ENCODE measurements at places on chromosomes 3 and 15.

DNA sequence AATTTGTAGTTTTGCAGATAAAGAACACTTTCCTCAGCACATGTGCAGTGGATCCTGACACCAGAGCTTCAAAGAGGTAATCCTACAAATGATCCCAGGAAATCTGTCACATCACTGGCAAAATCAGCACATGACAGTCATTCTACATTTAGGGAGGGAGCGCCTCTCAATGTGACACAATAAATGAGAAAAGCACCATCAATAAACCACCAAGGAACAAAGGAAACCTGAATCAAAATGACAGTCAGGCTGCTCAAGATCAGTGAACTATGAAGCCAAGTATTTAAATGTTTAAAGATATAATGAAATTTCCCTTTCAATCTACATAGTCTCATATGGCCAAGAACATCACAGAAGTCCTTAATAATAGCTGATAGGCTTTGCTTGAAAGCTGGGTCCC, 119.5 kb downstream of the LRRN1 start:
- DNase-seq: no peak

DNA sequence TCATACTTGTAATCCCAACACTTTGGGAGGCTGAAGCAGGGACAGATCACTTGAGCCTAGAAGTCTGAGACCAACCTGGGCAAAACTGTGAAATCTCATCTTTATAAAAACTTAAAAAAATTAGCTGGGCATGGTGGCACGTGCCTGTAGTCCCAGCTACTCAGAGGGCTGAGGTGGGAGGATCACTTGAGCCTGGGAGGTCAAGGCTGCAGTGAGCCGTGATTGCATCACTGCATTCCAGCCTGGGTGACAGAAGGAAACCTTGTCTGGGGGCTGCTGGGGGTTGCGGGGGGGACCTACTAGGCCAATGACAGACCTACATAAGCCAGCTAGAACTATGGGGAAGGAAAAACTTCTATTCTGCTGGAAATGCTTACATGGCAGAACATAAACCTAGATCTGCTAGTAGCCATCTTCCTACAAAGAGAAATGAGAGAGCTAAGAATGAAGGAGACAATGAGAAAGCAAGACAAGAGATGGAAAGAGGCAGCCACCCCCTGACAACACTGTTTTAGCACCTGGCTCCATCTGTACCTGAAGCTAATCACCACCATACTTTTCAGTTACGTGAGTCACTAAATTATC, 23.9 kb downstream of the FOXP1 start:
- no peak for DNase-seq

DNA sequence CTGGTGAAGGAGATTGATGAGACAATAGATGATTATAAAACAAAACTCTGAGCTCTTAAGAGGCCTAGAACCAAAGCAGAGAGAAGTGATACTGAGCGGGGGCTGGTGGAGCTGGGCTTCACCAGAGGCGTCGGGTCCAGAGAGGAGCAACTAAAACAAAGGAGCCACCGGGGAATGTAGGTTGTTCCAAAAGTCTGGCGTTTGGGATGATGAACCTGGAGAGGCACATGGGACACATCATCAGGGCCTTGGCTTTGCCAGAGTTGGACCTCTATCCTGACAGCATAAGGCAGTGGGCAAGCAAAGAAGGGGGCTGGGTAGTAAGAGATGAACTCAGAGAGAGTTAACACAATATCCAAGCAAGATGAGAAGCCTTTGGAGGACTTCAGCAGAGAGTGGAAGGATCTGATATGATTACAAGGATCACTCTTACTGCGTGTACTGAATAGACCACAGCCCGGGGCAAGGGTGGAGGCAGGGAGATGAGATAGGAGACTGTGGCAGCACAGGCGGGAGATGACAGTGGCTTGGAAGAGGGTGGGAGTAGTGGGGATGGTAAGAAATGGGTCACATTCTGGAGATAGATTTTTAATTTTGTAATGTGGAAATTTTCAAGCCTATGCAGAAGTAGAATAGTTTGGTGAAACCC, 36.0 kb upstream of the RASA2 start:
- DNase-seq: no peak

DNA sequence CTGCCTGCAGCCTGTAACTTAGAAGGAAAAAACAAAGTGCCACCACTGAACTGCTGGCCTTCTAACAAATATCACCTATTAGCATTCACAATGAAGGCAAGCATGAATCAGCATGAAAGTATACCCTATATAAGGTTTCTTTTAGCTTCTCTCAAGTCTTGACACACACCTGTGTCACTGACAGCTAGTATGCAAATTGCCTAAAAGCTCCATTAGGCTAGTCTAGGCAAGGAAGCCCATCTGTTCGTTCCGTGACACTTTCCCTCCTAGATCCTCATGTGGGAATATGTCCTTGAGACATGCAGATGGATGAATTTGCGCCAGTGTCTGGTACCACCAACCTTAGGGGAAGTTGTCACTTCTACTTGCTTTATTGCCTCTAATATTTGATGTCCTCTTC, 129.3 kb downstream of the RBMS3 start:
- DNase-seq: no peak

GRCh38 chr3:61233746-61234145, 17.5 kb downstream of the FHIT start:
- DNase-seq: no peak

DNA sequence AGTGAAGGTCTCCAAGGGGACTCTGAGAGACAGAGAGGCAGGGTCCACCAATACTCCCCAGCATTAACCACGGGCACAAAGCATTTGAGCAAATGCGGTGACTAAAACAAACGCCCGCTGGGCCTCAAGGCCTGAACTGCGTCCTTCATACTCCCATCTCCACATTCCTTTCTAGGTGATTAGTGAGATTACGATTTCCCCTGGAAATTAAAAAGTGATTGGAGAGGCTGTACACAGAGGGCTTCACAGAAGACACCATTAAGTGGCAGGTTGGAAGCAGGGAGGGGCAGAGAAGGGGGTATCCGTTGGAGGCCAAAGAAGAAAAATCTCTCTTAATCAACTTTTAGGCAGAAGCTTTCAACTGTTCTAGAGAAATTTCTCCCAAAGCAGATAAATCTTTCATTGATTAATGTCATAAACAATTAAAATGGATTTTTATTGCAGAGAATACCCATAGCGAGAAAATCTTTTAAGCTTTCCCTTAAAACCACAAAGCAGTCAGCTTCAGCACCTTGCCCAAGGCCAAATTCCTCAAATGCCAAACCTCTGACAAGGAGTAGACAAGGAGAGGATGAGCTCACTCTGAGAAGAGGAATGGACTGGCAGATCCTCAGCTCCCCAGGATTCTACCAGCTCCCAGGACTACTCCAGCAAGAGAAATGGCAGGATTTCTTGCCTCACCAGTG, 38.2 kb downstream of the MB21D2 start:
- peak; percentile 88 for DNase-seq

DNA sequence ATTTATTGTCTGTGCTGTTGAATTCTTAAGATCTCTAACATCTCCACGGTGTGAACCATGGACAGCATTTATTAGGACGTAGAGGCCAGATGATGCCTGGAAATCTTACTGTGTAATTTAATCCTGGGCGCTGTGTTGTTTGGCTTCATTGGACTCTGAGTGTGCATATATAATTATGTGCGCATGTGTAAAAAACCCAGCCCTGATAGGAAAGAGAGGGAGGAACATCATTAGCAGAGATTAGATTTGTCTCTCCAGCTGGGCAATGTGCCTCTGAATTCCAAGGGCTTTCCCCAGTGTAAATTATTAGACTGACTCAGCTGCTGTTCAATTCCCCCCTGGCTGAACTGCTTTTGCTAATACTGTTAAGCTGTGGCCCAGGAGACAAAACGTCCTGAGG, 39.6 kb downstream of the MAP3K13 start:
- no peak for DNase-seq

GRCh38 chr3:126135406-126136076, 44.8 kb downstream of the ALDH1L1 start:
- DNase-seq: no peak

DNA sequence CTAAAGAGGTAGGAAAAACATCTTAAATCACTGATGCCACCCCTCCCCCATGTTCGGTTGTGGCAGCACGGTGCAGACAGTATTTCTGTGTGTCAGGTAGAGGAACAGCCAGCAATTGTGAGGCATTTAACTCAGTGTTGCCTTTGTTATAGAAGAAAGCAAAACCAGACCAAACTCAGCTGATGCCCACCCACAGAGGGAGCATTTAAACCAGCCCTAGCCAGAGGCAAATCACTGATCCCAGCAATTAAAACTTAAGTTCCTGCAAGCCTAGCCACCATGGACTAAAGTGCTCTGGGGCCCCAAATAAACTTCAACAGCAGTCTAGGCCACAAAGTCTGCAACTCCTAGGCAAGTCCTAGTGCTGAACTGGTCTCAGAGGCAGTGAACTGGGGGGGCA, 94.5 kb downstream of the CFAP20DC start:
- DNase-seq: no peak

DNA sequence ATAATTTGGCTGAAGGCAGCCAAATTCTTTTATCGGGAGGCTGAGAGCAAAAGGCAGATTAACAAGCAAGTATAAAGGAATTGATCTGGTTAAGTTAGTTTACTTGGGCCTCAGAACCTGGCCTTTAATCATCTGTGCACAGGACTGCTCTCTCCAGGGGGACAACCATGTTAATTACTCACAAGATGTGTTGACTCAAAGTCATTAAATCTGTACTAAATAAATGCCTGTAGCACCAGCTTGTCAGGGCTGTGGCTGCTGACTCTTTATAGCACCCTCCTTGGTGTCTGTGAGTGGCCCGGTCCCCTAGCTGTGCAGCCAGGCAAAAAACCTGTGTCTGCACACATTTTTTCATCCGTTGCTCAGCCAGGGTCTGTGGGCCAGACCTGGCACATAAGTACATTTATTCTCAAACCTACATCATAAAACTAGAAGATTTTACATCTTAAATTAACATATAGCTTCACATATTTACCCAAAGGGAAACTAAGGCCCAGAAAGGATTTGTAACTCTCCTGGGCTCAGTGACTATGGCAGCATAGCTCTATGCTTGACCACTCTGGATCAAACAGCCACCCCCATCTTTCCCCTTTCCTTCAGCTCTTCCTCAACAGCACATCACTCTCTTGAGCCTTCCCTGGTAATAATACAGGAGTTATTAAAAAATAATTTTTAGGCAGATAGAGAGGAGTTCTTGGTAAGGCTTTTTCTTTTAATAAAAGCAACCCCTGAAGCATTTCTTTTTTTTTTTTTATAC, 51.4 kb downstream of the NCEH1 start:
- peak; percentile 35 for DNase-seq

- no peak for DNase-seq
These were observed 222.5 kb downstream of the NR2F2 start for GRCh38 chr15:96553006-96553405.

GRCh38 chr3:44439499-44440295, 37.8 kb downstream of the ZNF445 start:
- DNase-seq: no peak

DNA sequence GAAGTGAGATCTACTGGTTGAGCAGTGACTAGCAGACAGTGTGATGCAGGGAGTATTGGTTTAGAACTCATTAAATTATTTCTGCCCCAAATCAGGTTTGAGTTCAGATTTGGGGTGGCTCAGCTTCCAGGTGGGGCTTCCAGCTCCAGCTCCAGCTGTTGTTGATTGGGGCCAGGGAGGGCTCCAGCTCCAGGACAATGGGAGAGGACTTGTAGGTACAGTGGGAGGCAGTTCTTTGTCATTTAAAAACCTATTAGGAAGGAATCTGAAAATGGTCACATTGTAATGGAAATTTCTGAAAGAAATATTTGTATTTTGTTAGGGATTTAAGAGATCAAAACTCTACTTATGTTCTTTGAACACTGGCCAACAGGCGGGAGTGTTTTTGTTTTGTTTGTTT, 97.0 kb downstream of the FNDC3B start:
- no peak for DNase-seq

DNA sequence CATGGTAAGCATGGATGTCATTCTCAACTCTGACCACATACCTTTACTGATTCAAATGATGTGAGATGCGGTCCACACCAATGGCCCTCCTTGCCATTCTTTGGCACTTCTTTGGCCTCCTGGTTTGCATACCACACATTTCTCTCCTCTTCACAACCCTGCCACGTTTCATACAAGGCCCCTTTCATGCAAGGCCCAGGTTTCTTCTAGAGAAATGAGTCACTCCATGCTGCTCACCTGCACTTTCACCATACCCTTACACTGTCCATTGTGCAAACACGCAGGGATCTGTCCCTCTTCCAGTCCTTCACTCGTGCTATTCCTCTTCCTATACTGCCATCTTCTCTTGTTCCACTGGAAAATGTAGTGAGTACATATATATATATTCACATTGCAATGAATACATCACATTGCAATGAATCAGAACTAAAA, 24.4 kb upstream of the SLC24A5 start:
- no peak for DNase-seq

DNA sequence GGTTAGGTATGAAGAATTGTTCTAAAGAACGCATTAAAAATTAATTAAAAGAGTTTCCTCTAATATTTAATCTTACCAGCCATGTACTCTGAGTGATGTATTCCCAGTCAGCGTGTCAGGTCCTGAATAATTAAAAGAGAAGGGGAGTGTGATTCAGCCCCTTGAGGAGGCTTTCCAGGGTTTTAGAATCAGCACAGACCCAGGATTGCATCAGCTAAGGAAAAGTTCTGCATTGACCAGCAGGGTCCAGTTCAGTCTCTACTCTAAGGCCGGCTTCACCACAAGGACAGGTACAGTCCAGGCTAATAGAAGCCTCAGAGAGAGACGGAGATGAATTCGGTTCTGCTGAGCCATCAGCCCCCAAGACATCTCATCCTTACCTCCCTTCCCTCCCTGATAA, 499.5 kb upstream of the PROK2 start:
- DNase-seq: no peak

DNA sequence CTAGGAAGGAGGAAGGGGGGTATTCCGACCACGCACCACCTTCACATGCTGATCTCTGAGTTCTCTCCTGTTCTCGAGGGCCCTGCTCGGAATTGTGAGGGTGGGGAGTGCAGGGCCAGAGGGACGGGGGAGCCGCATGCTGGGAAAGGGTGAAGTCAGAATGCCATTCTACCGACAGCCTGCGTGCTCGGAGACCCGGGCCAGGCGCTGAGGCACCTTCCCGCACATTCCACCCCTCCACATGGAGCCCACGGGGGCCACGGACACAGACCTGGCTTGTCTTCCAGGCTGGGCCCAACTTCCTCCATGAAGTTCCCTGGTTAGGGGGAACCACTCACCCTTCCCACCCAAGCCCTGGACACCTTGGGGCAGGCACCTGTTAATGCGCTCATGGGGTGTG, 28.7 kb upstream of the PIGZ start:
- DNase-seq: no peak

GRCh38 chr3:10363935-10364334, 43.0 kb upstream of the SEC13 start:
- DNase-seq: no peak

- no peak for DNase-seq
These were observed 126.2 kb downstream of the GOLIM4 start for GRCh38 chr3:167969548-167969947.

GRCh38 chr3:53846134-53846850, at the start of the genes CHDH and IL17RB:
Gene CHDH (minus strand): TSS chr3:53846419. CDS start chr3:53824008, 22,411 bp downstream.
Gene IL17RB (plus strand): TSS chr3:53846568. CDS start chr3:53846589, 21 bp downstream.
- peak; percentile 85 for DNase-seq

DNA sequence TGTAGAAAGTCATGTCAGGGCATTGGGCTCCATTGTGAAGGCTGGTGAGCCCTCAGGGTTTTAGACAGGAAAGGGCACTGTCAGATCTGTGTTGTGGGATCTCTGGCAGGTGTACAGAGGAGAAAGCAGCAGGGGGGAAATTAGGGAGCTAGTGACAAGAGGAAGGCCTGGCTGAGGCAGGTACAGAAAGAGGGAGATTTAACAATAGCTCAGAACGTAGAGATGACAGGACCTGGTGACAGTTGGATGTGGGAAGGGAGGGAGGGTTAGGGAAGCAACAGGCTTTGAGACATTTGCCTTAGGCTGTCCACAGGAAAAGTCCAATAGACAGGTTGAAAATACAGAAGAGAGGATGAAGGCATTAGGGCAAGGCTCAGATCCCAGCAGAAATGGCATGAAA, 288.1 kb downstream of the EPHB1 start:
- no peak for DNase-seq

- peak; percentile 57 for DNase-seq
These were observed 3.5 kb downstream of the SPINT1 start for GRCh38 chr15:40847223-40847961.
